ENCODE measurements at places on chromosomes 5 and 9.
A peak's percentile ranks its signal among the peaks of the same experiment; 100 is the strongest.

DNA sequence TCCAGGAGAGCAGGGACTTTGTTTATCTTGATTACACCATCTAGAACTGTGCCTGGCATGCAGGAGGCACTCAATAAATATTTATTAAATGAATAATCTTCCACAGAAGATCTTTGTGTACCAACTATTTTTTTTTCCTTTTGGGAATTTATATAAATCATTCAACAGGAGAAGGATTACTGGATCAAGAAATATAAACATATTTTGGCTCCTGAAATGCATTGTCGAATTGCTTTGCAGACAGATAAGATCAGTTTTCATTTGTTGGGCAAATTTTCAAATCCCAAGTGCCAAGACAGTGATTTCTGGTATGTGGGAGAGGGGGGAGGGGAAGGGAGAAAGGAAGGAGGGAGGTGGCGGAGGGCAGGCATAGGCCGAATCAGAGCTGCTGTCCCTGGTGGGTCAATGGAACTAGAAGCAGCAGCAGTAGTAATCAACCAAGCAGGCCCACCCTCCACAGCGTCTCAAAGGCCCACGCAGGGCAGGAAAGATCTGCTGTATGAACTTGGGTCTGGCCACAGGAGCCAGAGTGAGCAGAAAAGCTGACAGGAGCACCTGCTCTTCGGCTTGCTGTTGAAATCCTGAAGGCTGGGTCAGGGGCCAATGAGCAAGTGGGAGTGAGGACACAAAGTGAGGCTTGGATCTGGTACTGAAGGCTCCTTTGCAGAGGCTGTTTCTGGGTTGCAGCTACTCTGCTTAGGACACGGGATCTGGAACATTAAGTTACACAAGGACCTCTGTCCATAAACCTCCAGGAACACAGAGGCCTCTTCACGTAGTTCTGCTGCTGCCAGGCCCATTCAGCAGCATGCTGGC is 15.8 kb upstream of the TRAF1 start:
- DNase-seq, result peak; percentile 69

DNA sequence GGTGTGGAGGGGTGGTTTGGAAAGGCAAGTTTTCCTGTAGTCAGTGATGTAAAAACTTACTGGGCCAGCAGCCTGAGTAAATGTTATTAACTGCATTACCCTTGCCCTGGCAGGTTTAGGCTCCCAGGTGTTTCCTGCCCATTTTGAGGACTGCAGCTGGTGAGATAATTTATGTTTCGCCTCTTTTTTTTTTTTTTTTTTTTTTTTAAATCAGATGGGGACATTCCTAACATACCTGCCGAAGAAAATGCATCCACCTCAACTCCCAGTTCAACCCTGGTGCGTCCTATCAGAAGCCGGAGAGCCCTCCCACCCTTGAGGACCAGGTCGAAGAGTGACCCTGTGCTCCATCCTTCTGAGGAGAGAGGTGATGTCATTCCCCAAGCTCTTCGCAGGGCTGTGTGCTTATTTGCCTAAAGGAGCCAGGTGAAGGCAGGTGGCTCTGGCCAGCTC is 60.6 kb downstream of the ENTREP1 start:
- no peak for DNase-seq

DNA sequence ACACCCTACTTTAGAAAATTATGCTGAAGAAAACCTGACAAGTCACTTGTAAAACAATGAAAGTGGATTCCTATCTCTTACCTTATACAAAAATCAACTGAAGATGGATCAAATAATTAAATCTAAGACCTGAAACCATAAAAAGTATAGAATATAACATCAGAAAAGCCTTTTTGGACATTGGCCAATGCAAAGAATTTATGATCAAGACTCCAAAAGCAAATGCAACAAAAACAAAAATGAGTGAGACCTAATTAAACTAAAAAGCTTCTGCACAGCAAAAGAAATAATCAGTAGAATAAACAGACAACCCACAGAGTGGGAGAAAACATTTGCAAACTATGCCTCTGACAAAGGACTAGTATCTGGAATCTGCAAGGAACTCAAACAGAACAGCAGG is 303.0 kb upstream of the CDH9 start:
- DNase-seq, result no peak

- no peak for DNase-seq
These were observed 12.3 kb downstream of the F2RL1 start for GRCh38 chr5:76831110-76831452.

DNA sequence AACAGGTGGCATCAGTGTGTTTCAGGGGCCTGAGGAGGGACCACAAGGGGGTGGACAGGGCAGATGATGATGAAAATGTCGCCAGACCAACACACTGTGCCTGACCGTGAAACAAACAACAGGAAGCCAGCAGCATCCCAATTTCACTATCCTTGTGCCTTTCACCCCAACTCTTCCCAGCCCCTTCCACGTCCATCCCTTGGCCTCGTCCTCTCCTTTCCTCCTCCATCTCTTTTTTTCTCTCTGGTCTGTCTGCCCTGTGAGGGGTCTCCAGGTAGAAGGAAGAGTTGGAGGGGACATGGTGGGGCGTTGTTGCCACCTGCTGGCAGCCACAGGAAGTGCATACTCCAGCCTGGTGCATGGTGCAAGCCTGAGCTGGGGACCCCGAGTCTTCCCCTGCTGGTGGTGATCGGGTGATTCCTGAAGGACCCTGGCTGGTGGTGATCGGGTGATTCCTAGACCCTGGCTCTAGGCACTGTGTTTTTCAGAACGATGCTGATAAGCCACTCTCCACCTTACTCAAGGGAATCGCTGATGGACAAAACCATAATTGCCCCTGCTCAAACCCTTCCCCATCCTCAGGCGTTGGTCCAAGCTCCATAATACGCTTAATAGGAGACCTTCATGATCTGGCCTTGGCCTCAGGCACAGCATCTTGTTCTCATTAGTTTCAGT is 21.7 kb upstream of the NSD1 start:
- DNase-seq, result peak; percentile 65

DNA sequence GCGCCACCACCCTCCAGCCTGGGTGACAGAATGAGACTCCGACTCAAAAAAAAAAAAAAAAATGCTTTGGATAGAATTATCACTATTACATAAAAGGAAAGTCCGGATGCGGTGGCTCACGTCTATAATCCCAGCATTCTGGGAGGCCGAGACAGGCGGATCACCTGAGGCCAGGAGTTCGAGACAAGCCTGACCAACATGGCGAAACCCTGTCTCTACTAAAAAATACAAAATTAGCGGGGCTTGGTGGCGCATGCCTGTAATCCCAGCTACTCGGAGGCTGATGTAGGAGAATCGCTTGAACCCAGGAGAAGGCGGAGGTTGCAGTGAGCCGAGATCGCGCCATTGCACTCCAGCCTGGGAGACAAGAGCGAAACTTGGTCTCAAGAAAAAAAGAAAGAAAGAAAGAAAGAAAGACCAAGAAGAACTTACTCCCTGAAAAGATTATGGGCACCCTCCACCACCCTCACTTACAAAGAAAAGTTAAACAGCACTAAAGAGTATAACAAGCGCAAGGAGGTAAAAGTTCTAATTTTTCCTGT is 17.8 kb downstream of the CDKN2A start:
- DNase-seq, result no peak

- no peak for DNase-seq
These were observed 782 bp downstream of the BICD2 start for GRCh38 chr9:92763721-92764380.

DNA sequence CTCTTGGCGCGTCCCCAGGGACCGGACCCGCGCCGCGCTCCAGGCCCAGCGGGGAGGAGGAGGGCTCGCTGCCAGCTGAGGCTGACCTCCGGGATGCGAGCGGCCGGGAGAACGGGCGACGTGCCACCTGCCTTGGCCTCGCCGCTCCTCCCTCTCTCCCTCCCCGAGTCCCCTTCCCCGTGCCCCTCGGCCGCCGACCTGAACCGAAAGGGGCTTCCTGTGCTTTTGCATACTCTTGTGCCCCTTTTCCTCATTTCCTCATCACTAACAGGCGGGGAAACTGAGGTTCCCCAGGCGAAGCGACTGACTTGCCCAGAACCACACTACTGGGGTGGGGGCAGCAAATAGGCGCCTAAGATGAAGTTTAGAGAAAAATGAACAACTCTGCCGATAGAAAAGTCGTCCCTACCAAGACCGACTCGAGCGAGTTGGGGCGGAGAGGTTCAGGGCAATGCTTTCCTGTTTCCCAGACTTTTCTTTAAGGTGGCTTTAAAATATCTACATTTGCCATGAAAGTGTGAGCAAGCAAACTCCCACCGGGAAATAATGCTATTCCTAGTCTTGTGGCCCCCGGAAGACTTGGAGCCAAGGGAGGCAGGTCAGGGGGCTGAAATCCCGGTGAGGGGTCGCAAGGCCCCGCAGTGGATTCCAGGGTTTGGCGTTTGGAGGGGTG is 580 bp upstream of the DUSP1 start:
- DNase-seq, result no peak

DNA sequence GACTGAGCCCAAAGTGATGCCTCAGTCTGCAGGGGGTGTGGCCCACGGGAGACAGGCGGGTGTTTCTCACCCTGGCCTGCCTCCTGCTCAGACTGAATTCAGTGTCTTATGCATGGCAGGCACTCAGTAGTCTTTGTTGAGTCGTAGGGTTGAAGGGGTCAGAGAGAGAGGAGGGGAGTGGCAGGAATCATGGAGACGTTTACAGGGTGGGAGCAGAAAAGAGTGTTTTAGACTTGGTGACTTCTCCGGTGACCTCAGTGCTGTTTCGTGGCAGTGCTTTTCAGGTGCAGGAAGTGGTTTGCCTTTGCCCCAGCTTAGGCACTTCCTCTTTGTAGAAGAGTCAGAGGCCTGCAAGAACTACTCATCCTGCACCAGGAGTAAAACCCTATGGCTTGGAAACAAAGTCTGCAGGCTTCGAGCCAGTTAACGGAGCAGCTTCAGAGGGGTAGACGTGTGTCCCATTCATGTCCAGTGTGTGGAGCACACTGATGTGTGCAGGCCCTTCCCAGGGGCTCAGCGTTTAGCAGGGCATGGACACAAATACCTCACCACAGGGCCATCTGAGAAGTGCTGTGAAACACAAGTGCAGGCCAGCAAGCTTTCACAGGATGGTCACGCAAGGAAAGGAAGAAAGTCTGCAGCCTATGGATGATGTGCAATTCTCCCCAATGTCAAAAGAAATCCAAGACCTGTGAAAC is 24.5 kb upstream of the SEMA4D start:
- no peak for DNase-seq

DNA sequence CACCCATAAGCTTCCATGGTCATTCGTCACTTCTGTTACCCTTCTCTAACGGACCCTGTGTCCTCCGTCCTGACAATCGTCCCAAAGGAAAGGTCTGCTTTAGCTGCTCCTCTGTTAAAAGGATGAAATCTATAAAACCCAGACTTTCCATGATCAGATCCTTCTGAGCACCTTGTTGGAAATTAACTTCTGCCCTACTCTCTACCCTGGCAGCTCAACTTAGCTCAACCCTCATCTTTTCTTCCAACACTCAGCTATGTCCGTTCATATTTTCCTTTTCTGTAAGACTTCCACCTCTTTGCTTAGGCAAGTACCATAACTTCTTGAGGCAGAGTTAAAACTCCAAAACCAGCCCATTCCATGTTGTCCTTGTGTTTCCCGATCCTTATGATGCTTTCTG is 205.4 kb downstream of the SPATA31A6 start:
- DNase-seq, result no peak

DNA sequence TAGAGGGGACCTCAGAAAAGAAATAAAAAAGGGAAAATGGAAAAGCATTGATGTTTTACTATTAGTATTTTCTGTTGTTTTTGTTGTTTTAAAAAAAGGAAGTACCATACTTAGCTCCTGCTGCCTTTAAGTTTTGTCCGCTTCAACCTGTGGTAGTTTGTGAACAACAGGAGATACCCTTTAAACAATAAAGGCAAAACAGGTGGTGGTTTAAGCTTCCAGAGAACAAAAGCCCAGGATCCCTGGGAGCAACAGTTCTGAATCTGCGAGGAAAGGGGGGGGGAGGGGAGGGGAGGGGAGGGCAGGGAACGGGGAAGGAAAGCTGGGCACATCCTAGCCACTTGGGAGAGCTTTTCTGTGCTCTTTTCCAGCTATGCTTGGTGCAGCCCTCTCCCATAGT is 2.1 kb upstream of the PSIP1 start:
- no peak for DNase-seq

DNA sequence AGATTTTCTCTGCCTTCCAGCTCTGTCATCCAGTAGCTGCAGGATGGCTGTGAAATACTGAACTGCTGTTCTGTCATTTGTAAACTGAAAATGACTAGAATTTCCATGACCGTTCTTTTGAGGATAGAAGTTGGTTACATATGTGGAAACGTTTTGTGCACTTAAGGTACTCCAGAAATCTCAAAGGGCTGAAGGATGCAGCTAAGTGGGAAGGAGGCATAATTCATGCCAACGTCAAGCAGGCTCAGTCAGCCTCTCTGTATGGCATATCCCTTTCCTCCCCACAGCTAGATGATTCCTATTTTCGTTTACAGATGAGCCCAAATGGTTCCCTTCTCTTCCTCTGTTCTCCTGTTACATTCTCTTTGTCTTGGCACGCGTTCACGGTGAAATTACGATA is 257.6 kb downstream of the FBXL7 start:
- no peak for DNase-seq

GRCh38 chr5:60395712-60396329 is 304.1 kb downstream of the DEPDC1B start:
- no peak for DNase-seq

DNA sequence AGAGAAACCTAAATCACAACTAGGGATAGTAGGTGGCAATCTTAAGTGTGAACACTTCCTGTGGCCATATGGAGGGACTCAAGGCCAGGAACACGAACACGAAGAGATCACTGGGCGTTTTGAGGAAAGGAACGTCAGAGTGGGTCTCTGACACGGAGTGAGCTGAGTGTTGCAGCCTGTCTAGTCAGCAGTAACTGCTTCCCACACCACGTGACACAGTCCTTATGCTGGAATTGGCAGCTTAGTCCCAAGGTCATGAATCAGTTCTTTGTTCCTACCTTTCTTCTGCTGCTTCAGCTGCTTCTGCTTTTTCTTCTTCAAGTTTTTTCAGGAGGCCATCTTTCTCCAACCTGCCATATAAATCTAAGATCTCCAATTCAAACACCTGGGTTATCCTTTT is 18.2 kb downstream of the SPACA9 start:
- no peak for DNase-seq

- no peak for DNase-seq
These were observed 46.5 kb downstream of the CEMIP2 start for GRCh38 chr9:71721855-71722254.

- DNase-seq, result no peak
These were observed 305.8 kb downstream of the PDE4D start for GRCh38 chr5:59587489-59588337.

DNA sequence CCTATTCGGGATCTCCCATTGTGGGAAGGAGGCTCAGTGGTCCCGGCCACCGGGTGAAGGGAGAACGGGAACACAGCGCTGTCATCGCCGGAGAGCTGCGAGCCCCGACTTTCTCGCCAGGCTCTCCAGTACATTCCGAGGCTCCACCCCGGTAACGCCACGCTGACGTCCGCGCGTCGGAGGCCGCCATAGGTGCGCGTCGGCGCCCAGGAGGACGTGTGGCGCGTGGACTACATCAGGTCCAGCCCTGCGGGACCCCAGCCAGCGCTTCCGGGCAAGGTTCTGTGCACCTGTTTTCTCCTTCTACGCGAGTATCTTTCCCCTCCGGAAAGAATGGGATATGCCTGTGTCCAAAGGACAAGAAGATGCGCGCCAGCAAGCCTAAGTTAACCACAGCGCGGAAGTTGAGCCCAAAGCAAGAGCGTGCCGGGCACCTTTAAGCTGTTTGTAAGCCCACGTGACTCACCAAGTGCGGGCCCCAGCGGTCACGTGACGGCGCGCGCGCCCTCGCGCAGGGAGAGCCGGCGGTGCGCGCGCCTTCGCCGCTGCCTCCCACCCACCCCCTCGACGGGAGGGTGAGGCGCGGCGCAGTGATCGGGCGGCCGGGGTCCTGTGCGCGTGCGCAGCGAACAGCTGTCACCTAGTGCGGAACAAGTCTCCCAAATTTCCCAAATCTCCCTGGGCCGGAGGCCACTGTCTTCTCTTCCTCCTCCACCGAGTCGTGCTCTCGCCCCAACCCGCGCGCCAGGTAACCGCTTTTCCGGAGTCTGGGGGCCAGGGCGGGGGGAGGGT is at the start of gene KDM4C:
KDM4C (plus strand) TSS at position 518 of the 792 bp plus-strand sequence. CDS start 35,016 bp downstream, outside the sequence.
- peak; percentile 96 for DNase-seq

Measured in left lobe of liver (tissue), 2 donors.